ENCODE measurements at places on chromosomes 11 and 22.

GRCh38 chr22:32660292-32660691, 141.2 kb upstream of the TIMP3 start:
- DNase-seq: no peak

- peak; percentile 63 for DNase-seq
Observed at GRCh38 chr11:46367244-46367915, 14.1 kb upstream of the MDK start.

DNA sequence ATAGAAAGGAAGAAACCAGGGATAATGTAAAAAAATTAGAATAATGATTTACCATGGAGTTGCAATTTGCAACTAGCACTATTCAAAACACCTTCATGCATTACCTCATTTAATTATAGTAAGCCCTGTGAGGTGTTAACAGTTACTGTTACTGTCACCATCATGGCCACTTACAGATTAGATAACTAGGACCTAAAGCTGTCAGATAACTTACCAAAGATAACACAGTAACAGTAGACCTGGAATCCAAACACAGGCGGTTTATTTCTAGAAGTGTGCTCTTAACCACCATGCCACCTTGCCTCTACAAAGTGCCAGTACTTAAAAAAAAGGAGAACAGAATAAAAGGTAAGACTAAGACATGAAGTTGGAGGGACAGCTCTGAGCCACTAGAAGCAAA, 11.1 kb upstream of the LARGE1 start:
- DNase-seq: no peak

DNA sequence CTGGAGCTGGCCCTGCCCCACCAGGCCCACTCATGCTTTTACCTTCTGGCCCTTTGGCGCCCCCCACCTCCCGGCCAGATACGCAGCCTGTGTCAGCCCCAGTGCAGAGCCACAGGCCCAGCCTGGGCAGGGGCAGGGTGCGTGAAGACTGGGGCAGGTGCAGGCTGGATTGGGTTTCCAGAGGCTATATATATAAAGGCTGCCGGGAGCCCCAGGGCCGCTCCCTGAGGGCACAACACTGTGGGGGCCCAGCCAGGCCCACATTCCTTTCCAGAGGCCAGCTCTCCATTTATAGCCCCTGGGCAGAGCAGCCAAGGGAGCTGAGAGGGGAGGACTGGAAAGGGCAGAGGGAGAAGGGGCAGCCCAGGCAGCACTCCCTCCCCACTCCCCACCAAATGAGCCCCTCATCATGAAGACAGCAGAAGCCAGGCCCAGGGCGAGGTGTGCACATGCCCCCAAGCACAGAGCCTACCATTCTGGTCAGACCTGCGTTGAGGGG, 5.0 kb upstream of the MYOD1 start:
- DNase-seq: no peak

DNA sequence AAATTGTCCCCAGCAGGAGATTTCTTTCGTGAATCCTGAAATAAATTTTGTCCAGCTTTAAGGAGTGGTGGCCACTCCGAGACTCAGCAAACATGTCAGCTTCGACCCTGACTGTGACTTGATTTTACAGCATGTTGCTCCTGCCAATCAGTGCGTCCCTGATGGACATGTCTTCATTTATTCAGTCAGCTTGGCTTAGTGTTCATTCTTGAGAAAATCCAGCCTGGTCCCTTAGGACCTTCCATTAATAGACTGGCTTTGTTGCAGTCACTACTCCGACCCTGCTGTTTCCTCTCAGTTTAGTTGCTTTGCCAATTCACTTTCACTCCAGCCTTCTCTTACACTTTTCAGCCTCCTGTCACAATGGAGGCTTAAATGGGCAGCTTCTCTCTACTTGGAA, 30.5 kb downstream of the TMPRSS5 start:
- no peak for DNase-seq

- DNase-seq: no peak
Observed at GRCh38 chr11:62202910-62203309, 5.6 kb upstream of the SCGB2A1 start.

DNA sequence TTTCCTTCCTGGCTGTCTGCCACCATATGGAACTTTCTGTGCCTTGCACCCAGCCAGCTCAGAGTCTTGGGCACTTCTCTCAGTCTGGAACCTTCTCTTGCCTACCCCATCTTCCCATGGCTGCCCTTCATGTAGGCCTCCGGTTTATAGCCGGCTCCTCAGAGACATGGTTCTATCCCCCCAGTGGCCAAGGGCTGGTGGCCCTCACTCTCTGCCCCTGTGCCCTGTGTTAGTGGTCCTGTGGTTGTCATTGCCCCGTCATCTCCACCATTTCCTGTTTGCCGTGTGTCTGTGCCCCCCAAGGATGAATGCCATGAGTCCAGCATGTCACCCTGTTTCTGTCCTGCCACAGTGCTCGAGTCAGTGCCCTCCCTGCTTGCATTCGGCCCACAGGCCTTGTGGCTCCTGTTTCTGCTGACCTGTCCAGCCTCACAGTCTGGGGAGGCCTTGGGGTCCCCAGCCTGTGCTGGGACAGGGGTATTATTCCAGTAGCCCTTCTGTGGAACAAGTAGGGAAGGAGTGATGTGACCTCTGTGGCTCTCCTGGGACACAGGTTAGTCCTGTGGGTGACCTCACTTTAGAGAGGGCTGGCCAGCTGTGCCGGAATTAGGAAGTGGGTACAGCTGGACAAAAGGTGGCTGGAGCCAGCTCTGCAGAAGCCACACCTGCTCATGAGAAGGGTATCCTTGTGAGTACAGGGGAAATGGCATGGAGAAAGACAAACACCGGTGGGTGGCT, 30.7 kb downstream of the ST3GAL4 start:
- DNase-seq: no peak

- peak; percentile 74 for DNase-seq
Observed at GRCh38 chr11:131385763-131386390, 15.5 kb downstream of the NTM start.

DNA sequence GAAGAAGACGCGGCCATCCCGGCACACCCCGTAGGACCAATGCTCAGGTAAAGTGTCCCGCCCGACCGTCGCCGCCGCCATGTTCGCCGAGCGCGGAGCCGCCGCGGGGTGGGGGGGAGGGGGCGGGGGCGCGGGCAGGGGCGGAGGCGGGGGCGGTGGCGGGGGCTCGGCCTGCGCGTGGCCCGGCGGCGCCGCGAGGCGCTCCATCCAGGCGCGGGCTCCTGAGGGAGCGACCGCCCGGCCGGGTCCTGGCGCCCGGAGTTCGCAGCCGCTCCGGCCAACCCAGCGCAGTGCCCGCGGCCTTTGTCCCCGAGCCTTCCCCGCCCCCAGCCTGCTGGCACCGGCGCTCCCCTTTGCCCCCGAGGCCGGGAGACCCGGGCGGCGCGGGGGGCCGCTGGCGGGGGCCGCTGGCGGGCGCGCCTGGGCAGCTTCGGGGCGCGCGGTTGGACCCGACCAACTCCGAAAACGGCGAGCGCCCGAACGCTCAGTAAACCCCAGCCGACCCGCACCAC, at the start of gene PLEKHA7:
PLEKHA7 (minus strand) TSS at position 94 of the 512 bp plus-strand sequence; CDS start at position 81, 13 bp downstream.
- no peak for DNase-seq

DNA sequence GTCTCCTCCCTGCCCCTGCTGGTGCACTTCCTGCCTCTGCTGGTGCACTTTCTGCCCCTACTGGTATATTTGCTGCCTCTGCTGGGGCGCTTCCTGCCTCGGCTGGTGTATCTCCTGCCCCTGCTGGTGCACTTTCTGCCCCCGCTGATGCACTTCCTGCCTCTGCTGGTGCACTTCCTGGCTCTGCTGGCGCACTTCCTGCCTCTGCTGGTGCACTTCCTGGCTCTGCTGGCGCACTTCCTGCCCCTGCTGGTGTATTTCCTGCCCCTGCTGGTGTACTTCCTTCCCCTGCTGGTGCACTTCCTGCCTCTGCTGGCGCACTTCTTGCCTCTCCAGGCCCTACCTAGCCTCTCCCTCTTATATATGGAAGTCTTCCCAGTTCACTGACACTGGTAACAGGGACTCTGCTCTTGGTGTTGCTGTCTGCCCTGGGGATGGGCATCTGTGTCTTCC, 10.1 kb downstream of the MTFP1 start:
- no peak for DNase-seq

GRCh38 chr11:18457450-18457849, 1.8 kb downstream of the LDHAL6A start:
- DNase-seq: no peak

DNA sequence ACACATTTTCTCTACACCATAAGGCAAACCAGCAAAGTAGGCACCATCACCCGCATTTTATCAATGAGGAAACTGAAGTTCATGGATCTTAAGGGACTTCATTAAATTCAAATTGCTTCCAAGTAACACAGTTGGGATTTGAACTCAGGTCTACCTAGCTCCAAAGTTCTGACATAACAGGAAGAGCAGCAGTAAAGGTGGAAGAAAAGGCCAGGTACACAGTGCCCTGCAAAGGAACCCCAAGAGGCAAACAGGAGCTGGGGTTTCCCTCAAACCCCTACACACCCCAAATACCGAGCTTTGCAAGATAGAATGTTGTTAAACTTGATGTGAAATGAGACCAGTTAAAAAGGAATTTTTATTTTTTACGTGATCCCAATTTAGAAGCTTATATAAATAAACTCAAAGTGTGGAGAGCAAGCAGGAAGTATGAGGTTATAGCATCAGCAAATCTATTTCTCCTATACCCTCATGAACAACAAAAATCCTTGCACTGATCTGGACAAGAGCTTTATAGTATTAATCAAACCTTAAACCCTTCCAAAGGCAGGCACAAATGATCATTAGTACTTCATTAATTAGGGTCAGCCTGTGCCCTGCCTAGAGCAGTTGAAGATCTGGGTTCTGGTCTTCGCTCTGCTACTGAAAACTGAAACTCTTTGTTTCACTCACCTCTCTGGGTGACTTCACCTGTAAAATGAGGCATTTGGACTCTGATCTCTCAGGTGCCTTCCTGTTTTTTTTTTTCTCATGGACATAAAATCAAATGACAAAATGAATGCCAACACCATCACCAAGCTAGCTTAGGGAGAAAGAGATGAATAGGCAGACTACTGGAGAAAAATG, 36.5 kb downstream of the SYTL2 start:
- no peak for DNase-seq

DNA sequence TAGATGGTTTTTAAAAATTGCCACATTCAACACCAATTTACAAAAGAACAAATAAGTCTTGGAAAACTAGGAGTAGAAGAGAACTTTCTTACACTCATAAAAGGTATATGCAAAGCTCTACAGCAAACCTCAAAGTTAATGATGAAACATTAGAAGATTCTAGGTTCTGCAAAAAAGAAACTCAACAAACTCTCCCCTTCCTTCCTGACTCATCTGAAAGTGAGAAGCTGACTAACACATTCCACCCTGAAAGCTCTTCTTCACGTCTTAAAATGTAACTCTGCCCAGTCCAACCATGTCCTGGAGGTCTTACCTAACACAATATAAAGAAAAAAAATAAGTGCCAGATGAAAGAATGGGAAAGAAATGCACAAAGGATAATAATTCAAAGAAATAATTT, 218.9 kb upstream of the ISX start:
- DNase-seq: no peak

- DNase-seq: no peak
Observed at GRCh38 chr22:39845529-39845928, 48.0 kb downstream of the ENTHD1 start.

DNA sequence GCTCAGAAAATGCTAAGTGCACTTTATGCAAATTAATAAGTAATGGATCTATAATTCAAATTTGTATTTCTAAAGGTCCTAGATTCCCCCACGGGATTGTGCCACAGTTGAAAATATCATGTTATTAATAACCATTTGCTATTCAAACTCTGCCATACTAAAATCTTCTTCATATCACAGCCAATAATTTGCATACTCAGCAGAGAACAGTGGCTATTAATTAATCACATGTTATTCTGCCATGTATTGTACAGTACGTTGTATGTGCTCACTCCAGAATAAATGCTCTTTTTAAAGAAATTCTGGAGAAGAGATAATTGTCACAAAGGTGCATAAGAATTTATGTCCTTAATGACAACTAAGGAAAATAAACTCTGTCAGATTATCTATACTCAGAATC, 184.9 kb upstream of the LUZP2 start:
- DNase-seq: no peak

DNA sequence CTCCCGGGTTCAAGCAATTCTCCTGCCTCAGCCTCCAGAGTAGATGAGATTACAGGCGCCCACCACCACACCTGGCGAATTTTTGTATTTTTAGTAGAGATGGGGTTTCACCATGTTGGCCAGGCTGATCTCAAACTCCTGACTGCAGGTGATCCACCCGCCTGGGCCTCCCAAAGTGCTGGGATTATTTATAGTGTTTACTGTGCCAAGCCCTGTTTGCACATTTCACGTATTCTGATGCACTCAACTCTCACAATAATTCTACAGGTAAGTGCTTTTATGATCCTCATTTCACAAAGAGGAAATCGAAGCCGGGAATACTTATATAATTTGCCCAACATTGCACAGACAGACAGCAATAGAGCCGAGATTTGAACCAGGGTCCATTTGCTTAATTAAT, 38.0 kb upstream of the DAGLA start:
- DNase-seq: no peak

GRCh38 chr11:115618428-115618827, 114.2 kb upstream of the CADM1 start:
- no peak for DNase-seq

- peak; percentile 17 for DNase-seq
Observed at GRCh38 chr22:36741204-36741793, 34.6 kb downstream of the IFT27 start.

DNA sequence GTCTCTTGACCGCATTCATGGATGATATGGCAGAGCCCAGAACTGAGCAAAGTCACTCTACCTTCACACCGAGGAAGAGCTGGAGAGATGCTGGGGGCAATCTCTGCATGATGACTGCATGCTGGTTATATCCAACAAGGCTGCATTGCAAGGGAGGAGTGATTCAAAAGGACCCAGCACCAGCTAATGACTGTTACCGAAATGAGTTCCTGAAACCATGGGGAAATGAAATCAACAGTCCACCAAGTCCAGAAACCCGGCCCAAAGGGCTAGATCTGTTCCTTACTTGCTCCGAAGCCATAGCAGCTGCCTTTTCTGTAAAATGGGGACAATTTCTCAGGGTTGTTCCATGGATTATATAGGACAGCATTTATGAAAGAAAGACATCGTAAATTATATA, 1.2 kb upstream of the SMIM35 start:
- DNase-seq: no peak

DNA sequence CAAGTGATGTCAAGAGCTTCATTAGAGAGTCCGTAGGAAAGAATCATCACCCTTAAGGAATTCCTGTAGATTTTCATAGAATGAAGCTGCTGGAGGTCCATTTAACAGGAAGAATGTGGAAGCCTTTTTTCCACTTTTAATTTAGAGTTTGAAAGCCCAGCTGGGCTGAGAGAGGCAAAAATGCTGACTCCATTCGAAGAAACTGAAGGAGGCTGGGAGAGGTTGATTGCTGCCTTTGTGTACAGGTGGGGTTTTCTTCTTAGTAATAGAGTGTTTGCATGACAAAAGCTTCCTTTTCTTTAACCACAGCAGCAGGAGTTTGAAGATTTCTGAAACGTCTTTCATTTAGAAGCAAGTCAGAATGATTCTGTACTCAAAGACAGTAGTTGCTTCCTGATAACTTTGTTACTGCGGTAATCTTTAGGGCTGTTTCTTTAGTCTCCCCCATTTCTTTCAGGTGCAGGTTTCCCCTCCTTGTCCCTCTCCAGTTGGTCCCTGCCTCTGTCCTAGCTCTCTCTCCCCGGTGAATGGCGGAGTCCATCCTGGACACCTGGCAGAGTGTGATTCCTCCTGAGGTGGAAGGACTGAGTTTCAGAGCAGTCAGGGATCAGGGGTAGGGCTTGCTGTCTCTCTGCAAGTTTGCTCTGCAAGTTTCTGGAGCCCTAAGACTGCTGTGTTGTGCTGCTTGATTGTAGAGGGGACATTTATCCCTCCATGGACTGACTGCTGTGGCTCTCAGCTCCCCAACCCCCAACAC, 166.2 kb downstream of the LDLRAD3 start:
- DNase-seq: no peak

Data from NCI-H526 treated with DMSO at 0.1 percent for 48 hours (cell line).